ENCODE measurements at places on chromosomes 16 and 17. TPM values are rescaled to one million over a fixed set of nuclear protein-coding genes. Genes with fewer than 3 reads are reported as not detected.
A peak's percentile ranks its signal among the peaks of the same experiment; 100 is the strongest.

SULT1A3 gene
- 10.4 TPM for total RNA-seq

PIK3R6 gene
- 2.2 TPM for total RNA-seq

AGRP gene
- not detected for total RNA-seq

CLEC18B gene
- total RNA-seq: 0.20 TPM

ACLY gene
- total RNA-seq: 40.8 TPM

KREMEN2 gene
- not detected for total RNA-seq

- ATAC-seq: no peak
Observed at GRCh38 chr16:68242926-68243858, 2.0 kb upstream of the PLA2G15 start.

DNA sequence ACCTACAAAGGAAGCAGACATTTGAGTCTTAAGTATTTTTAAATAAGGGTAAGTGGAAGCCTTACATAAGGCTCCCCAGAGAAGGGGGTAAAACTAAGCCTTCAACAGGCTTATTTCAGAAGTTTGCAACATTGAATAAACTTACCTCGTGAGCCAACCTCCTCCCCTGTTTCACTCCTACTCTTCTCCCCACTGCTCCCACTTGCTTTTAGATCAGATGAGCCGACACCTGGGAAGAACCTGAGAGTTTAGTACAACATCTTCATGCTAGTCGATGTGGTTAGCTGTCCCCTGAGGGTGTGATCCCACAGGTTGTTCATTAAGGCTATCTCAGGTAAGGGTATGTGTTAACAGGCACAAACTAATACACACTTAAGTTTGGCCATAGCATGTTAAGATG, 13.8 kb downstream of the ZP2 start:
- ATAC-seq: no peak

GRCh38 chr17:48577330-48577945, 712 bp downstream of the HOXB4 start:
- ATAC-seq: no peak

DNA sequence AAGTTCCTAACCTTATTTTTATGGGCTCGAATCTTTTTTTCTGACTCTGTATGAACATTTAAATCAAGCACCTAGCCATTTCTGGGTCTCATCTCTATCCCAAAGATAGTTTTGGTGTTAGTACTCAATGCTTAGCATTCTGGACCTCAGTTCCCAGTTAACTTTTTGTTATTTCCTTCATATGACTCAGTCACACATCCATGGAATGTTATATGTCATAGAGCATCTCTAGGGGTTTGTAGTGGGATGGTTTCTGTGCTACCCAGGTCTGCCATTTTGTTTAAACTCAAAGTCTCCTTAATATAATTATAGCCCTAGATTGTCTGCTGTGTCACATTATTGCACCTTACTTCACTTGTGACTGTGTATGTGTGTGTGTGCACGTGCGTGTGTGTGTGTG, 90.1 kb downstream of the EFCAB13 start:
- no peak for ATAC-seq

DNA sequence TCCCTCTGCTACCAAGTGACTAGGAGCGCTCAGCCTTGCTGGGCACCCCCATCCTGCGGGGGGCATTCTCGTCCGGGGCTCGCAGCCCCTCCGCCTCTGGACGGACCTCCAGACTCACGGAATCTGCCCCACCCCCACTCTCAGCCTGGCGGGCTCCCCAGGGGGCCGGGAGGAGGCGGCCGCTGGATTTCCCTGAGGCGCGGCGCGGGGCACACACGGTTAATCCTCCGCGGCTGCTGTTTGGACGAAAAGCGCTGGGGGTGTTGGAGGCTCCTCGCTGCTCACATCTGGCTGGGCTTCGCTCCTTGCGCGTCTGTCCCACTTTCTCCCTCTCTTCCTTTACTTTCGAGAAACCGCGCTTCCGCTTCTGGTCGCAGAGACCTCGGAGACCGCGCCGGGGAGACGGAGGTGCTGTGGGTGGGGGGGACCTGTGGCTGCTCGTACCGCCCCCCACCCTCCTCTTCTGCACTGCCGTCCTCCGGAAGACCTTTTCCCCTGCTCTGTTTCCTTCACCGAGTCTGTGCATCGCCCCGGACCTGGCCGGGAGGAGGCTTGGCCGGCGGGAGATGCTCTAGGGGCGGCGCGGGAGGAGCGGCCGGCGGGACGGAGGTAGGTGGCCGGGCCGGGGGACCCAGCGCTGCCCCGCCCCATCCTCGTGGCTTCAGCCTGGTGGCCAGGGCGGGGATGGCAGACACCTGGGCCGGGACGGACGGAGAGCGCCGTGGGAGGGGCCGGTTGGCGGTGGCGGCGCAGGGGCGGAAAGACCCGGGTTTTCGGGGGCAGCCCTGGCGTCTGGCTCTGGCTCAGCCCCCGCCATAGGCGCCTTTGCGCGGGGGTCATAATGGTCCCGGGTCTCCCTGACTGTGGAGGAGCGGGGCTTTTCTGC, at the start of gene C1QTNF1:
C1QTNF1 (plus strand) TSS at position 284 of the 886 bp plus-strand sequence. CDS start 19,800 bp downstream, outside the sequence.
- peak; percentile 34 for ATAC-seq

DNA sequence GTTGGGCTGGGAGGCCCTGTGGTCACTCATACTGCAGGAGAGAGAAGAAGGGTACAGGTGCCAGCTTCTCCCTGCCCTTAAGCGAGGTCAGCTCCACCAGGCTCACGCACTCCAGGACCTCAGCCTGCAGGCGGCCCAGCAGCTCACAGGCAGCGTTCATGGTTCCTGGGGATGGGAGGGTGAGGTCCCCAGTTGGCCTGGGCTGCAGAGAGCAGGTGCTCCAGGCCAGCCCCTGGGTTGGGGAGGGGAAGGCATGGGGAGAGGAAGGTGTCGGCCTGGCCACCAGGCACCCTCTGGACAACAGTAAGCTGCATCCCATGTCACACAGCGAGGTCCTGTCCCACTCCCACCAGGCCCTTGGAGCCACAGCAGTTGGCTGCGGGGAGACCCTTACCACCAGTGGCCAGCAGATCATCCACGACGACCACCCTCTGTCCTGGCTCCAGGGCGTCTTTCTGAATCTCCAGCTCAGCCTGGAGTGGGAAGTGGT, 2.0 kb downstream of the APRT start:
- no peak for ATAC-seq

DNA sequence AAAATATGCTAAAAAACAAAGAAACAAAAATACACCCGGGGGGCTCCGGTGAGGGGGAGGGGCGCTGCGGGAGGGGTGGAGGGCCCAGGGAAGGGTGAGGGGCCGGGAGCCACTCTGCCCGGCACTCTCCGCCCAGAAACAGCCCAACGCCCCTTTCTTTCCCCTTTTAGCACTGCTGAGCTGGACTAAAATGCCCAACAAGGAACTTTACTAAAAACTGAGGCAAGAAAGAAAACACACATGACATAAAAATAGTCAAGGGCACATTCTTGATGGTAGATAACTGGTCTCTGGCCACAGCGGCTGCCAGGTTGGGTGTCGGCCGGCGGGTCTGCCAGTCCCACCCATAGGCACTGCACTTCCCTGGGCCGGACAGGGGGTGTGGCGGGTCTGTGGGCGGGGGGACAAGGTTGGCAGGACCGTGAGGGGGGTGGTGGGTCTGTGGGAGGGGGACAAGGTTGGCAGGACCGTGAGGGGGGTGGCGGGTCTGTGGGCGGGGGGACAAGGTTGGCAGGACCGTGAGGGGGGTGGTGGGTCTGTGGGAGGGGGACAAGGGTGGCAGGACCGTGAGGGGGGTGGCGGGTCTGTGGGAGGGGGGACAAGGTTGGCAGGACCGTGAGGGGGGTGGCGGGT, 20.9 kb downstream of the METRNL start:
- ATAC-seq: no peak

GRCh38 chr16:65510850-65511249, 389.0 kb upstream of the CDH11 start:
- ATAC-seq: no peak

DNA sequence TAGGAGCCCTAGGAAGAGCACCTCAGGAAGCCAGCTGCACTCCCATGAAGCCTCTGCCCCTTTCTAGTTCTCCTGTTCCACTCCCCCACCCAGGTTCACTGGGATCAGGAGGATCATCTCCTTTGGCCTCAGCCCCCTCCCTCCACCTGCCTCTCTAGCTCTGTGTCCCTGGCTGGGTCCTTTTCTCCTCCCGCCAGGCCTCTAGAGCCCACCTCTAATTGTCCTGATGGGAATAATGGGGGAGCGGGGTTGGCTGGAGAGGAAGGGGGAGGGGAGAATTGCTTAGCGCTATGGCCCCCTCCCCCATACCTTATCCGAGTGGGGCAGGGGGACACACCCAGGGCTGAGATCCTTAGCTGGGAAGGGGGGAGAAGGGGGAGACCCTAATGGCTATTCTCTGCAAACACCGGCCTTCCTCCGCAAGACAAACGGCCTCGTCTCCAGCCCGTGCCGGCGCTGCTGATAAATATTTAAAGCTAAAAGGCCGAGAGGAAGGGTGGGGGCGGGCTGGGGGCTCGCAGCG, 997 bp downstream of the HOXB7 start:
- no peak for ATAC-seq

DNA sequence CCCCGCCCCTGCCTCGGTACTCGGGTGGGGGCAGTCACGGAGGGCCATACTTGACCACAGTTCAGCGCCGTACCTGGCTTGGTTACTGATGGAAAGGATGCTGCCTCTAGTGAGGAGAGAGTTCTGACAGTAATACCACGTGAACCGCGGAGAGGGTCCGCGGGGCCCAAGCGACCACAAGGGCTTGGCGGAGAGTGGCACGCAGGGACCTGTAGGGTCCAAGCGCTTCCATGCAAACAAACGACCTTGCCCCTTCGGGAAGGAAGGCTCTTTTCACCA, 9.2 kb downstream of the KDM6B start:
- ATAC-seq: no peak

DNA sequence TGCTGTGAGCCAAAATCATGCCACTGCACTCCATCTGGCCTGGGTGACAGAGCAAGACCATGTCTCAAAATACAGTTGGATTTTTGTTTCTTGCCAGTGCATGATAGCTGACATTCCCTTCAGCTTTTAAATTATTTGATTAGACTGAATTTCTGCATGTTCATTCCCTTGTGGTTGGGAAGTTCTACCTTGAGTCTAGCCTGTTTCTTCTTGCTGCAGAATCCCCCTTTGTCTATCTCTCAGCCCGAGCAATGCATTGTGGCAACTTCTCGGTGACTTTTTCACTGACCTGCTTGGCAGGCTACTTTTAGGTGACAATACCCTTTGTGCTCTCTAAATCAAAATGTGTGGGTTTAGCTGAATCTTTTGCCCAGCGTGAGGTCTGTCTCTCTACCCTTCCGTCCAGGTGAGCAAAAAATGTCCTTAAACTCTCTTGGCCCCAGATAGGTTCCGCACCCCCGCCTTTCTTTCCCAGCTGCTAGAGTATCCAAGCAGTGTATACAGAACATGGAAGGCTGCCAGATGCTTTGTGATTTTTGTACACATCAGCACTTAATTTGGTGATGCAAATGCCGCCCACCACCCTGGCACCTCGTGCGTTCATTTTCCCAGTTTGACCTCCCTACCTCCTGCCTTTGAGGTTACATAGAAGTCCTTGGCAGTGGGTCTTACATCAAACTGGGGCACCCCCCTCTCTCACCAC, 130.2 kb downstream of the ABCC6 start:
- no peak for ATAC-seq

GRCh38 chr16:26701243-26701886, 365.4 kb upstream of the C16orf82 start:
- no peak for ATAC-seq

DNA sequence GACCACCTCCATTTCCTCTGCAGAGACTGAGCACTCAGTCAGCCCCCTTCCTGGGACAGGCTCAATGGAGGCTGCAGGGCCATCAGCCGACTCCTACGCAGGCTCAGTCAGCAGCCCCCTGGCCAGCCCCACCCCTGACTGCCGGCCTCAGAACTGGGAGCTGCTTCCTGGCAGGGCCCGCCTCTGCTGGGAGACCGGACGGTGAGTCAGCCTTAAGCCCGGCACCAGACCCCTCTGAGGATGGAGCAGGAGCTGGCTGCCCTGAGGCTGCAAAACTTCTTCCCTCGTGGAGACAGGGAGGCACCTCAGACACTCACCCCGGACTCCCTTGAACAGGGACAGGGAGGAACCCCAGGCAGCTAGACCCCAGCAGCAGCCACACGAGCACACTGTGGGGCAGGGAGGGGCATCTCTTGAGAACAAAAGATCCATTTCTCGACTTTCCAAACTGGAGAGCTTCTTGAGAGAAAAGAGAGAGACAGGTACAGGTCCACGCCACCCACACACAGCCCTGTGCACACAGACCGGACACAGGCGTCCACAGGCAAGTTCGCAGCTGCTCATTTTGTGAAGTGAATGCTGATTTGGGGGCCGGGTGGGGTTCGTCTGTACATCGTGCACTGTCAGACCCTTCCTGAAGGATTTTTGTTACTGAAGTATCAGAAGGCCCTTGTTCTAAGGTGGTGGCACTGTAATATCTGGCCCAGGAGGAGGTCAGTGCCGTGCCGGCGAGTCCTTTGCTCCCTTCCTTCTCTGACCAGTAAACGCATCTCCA, 1.3 kb upstream of the TUBB3 start:
- ATAC-seq: peak; percentile 60

- no peak for ATAC-seq
Observed at GRCh38 chr17:27529230-27529796, 73.1 kb downstream of the KSR1 start.

GRCh38 chr17:57983446-57983845, 4.6 kb downstream of the VEZF1 start:
- no peak for ATAC-seq

GRCh38 chr17:46013502-46014165, 14.6 kb downstream of the STH start:
- ATAC-seq: peak; percentile 28

DNA sequence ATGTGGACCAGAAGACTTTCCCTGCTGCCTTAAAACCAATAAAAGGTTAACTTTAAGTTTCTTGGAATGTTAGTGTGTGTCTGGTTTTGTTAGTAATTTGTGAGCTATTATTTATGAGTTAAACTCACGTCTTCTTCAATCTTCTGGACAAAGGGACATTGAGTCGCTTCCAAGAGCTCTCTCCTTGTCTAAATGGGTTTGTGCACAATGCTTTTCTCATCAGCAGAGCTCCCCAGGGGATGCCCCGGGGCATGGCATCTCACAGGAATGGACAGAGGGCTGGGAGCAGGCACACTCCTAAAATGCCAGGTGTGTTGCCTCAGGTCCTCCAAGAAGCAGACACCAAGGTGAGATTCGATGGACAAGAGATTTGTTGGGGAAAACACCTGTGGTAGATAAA, 90.5 kb downstream of the RGS9 start:
- no peak for ATAC-seq

DNA sequence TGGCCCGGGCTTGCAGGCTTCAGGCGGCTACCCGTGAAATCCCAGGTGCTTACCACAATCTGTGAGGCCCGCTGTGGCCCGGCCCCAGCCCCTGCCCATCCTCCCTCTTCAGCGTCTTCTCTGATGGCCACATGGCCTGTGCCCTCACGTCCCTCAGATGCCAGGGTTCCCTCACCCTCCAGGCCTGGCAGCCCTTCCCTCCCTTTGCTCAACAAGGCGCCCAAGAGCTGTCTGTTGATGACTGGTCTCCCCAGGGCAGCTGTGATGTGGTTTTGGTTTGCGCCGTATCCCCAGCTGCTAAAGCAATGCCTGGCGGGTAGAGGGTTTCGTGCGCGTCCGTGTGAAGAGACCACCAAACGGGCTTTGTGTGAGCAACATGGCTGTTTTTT, 35.1 kb downstream of the PMM2 start:
- no peak for ATAC-seq

GRCh38 chr17:4090898-4091297, 51.9 kb downstream of the ZZEF1 start:
- ATAC-seq: no peak

All from gastroesophageal sphincter (tissue), 4 donors.